ENCODE measurements at places on chromosomes 5 and 9. TPM values are rescaled to one million over a fixed set of nuclear protein-coding genes. Genes with fewer than 3 reads are reported as not detected.
A peak's percentile ranks its signal among the peaks of the same experiment; 100 is the strongest.

DNA sequence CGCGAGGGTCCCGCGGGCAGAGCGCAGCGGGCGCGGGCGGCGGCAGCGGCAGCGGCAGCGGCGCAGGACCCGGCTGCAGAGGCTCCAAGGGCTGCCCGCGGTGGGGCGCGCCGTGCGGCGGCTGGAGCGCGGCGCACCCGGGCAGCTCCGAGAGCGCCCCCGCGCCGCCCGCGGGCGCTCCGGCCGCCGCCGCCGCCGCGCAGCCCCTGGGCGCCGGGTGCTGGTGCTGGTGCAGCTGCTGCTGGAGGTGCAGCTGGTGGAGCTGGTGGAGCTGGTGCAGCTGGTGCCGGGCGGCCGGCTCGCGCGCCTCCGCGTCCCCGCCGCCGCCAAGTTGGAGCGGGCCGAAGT is 644 bp downstream of the IER5L start:
- no peak for DNase-seq

- no peak for DNase-seq
Observed at GRCh38 chr5:109681763-109682162, 8.0 kb upstream of the MAN2A1 start.

DNA sequence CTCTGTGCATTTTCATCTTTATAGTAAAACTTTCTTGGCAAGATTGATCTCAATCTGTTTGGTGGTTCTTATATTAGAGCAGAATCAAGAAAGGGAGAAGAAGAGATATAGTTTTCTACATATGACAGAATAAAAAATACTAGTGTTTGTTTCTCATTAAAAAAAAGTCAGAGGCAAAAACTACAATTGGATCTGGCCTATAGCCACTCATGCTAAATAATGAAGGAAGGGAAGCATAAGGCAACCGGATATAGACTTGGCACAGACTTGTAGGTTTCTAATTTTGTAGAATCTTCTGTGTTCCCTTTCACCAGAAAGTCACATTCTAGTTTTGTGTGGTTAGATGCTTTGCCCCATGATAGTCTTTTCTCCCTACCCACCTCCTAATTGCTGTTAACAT is 306.2 kb downstream of the PIK3R1 start:
- no peak for DNase-seq

- DNase-seq, result no peak
Observed at GRCh38 chr9:114015607-114016006, 62.5 kb downstream of the AMBP start.

- no peak for DNase-seq
Observed at GRCh38 chr5:155522540-155522939, 509.0 kb downstream of the KIF4B start.

GRCh38 chr9:98010445-98010844 is 27.3 kb downstream of the ANP32B start:
- DNase-seq, result peak; percentile 32

GRCh38 chr5:113259034-113259433 is 175.8 kb downstream of the TSSK1B start:
- DNase-seq, result no peak

DNA sequence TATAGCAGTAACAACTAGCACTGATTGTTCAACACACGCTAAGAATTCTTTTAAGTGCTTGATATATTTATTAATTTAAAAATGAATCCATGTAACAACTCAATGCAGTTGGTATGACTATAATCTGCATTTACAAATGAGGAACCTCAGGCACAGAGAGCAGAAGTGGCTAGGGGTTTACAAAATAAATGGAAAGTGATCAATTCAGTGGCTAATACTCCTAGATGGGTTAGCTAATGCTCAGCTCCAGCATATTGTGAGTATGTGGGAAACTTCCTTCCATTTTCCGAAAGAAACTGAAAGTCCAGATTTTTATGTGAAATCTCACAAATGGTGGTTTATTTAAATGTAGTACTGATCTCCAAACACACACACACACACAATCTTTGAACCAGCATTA is 128.0 kb downstream of the RFX3 start:
- no peak for DNase-seq

GRCh38 chr5:91598216-91598615 is 215.1 kb upstream of the ARRDC3 start:
- no peak for DNase-seq

DNA sequence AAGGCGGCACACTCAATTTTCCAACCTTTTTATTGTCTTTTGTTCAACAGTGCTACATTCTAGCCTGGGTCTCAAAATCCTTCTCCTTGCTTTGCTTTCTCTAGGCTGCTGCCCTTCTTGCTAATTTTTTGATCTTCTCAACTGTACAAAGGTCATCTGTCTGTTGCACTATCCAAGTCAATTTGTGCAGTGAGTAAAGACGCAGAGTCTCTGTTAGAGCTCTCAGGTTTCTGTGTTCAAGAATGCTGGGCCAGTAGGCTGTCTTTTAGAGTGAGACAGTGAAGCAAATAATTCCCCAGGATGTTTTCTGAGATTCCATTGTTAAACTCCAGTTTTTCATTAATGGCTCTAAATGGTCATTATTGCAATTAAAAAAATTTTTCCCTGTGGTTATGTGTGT is 255.7 kb upstream of the ACTBL2 start:
- DNase-seq, result no peak

DNA sequence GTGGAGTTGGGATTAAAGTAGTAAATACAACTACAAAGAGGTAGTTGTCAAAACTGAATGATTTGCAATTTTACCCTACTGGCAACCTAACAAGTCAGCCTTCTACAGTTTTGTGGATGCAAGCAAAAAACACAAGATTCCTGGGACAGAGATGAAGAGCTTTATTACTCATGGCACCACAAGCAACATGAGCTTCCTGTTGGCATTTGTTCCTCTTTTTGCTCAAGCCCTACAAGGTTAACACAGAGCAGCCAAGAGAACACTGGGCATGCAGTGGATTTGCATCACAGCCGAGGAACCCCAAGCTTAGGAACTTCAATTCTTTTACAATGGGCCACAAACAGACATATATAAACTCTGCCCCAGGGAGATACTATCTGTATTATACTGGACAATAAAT is 28.8 kb upstream of the DMAC1 start:
- no peak for DNase-seq

GRCh38 chr9:134455537-134455933 is 129.3 kb downstream of the RXRA start:
- DNase-seq, result no peak

DNA sequence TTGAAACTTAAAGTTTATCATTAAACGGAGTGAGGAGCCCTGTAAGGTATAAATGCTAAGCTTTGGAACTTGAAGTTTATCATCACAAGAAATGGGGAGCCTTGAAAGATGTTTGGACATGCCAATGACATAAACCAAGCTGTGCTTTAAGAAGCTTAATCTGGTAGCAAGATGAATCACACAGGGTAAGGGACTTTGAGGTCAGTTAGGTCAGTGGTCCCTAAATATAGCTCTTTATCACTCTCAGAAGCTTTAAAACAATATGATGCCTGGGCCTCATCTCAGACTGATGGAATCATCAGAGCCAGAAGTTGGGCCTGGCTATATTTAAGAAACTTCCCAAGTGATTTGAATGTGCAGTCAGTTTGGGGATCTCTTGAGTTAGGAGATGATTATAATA is 85.7 kb downstream of the TNC start:
- DNase-seq, result no peak

- DNase-seq, result no peak
Observed at GRCh38 chr5:61860978-61861377, 445.0 kb upstream of the KIF2A start.

- no peak for DNase-seq
Observed at GRCh38 chr5:107853696-107854095, 183.0 kb upstream of the EFNA5 start.

DNA sequence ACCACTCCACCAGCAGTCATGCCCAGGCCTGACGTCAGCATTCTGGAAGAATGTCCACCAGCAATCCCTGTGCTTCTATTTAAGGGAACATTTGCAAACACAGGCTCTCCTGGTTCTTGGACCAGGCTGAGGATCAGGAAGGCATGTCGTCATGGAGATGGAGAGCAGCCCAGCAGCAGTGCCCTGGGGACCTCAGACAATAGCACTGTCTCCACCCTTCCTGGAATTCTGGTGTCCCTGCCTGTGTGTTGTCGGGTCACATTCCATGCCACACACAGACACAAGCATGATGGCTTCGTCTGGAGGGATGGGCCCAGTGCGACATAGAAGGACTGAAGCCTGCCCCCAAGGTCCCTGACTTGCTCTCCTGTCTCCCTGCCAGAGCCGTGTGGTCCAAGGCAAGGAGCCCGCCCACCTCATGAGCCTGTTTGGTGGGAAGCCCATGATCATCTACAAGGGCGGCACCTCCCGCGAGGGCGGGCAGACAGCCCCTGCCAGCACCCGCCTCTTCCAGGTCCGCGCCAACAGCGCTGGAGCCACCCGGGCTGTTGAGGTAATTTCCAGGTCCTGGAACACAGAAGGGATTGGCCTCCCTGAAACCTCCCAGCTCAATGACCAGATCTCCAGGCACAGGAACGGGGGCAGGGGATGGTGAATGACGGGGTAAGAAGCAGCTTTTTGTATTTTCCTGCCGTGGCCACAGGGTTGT is 43.8 kb downstream of the STOM start:
- DNase-seq, result peak; percentile 62

GRCh38 chr5:173554989-173555705 is 61.3 kb downstream of the BOD1 start:
- DNase-seq, result no peak

DNA sequence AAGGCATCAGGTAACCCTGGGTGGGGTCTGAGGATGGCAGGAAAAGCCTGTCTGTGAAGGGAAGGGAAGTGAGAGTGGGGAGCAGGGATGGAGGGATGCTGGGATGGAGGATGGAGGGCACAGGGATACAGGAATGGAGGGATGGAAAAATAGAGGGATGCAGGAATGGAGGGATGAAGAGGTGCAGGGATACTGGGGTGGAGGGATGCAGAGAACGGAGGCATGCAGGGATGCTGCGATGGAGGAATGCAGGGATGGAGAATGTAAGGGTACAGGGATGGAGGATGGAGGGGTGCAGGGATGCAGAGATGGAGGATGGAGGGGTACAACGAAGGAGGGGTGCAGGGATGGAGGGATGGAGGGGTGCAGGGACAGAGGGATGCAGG is 9.1 kb downstream of the PTGES2 start:
- no peak for DNase-seq

DNA sequence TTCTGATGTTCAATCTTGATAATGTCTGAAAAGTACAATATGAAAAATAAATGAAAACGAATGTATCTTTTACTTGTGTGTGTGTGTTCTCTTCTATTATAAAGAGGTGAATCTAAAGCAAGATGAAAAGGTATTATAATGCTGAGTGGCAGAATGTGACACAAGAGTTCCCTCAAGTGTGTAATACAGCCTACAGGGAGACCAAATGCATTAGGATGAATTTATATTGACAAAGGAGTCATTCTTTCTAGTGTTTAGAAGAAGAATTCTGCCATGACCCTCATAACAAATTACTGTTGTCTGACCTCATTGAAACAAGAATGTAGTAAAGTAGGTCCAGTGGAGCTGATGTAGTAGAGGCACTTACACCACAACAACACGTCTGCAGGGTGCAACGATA is 1119.0 kb upstream of the CDH10 start:
- DNase-seq, result no peak

DNA sequence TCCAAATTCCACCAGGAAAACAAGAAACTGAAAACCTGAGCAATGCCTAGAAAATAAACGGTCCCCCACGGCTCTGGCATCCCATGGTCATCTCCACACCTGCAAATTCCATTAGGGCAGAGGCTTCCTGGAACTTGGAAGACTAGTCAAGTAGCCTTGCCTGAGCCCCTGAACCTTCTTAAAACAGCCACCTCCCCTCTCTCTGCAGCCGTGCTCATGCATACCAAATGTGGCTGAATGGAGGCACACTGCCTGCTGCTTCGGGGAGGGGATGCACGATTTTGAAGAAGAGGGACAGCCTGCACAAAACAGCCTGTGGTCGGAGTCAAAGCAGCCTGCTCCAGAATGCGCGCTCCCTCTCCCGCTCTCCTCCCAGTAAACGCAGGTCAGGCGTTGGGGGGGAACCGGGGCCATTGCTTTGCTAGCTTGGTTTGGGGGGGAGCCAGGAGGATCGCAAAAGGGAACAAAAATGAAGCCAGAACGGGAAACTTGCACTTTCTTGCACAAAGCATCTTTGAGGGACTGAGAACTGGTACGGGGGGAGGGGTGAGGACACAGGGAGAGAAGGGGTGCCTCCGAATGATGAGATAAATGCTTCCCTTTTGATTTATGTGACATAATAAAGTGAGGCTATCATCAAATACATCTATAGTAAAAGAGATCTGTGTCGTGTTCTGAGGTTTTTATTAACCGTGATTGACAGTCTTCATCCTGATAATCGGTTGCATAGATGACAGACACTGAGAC is at the start of gene TRPM3:
Gene TRPM3 (minus strand): TSS at position 347 of the 747 bp plus-strand sequence. CDS start 267 bp downstream, at position 80.
- no peak for DNase-seq

GRCh38 chr5:176183321-176184074 is 54.7 kb upstream of the SIMC1 start:
- DNase-seq, result no peak

DNA sequence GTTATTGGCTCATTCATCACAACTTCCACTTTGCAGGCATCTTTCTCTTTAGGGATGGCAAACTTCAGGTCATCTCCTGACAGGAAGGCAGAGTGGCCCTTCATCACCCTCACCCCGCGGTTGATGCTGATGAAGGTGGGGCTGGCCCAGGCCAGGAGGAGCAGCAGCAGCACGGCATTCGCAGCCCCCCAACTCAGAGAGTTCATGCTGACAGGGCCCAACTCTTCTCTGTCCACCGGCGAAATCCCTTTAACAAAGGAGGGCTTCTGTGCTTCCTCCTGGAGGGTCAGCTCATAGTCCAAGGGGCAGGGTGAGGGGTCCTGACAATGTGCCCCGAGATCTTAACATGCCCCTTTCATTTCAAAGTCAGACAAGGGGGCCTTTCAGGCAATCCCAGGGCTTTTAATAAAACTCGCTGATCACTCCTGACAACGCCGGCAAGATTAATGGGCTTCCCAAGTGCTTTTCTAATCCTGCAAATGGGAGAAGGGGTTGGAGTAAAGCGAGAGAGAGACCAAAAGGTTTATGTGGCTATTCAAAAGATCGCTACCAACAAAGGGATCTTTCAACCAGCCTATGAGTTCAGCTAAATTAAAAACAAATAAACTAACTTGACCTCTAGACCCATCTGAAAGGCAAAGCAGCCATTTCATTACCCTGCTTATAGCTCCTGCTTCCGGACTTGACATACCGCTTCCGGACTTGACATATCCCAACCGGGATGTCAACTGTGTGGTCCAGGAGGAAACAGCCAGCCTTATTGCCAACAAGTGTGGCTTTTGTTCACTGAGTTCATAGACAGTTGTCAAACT is 41.2 kb downstream of the FREM1 start:
- no peak for DNase-seq

GRCh38 chr5:96067894-96068614 is 106.4 kb upstream of the ELL2 start:
- peak; percentile 27 for DNase-seq

GRCh38 chr9:3961409-3961808 is 338.5 kb downstream of the GLIS3 start:
- DNase-seq, result no peak

LCN1 gene
- total RNA-seq, result not detected

BARHL1 gene
- total RNA-seq, result not detected

UBE2QL1 gene
- 0.35 TPM for total RNA-seq

ORM2 gene
- not detected for total RNA-seq

PALM2AKAP2 gene
- total RNA-seq, result 0.69 TPM

TYRP1 gene
- total RNA-seq, result 0.30 TPM

PCDHB10 gene
- total RNA-seq, result 0.17 TPM
